Mesothelial cell of epicardium (in vitro differentiated cells): ENCODE measurements at places on chromosomes 2 and 18.

GRCh38 chr18:47032945-47033344 lies 2.5 kb downstream of the ELOA2 start:
- no peak for DNase-seq

GRCh38 chr2:165056564-165056963 lies 101.2 kb upstream of the SLC38A11 start:
- no peak for DNase-seq

DNA sequence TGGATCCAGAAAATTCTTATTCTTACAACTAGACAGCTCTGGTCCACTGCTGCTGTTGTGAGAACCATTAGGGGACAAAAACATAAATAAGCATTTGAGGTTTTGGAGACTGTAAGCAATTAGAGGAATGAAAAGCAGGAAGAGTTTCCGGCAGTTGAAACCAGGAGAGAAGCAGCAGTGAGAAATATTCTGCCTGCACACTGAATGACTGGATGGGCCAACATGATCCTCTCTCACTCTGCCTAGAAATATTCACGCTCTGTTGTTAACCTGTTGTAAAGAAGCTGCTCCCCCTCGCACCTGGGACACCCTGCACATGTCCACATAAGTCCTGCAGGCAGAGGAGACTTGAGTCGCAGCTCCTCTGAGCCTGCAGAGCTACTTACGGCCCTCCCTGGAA lies 60.4 kb upstream of the RNF152 start:
- DNase-seq: no peak

DNA sequence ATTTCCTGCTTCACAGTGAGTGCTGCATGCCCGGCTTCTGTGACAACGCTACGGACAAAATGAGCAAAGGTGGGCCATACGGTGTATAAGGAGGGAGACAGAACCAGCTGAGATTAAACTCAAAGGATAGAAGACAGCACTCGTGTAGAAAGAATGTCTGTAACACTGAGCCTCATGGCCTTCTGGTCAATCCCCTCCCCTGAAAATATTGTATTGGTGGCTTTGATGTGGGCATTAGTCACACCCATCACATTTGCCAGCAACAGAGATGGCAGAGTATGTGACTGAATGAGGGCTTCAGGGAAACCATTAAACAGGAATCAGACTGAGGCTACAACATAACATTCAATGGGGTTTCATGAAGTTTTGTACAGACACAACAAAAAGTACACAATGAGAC lies 287.8 kb upstream of the CCDC68 start:
- no peak for DNase-seq

GRCh38 chr18:73638709-73639108 lies 508.9 kb downstream of the FBXO15 start:
- no peak for DNase-seq

- no peak for DNase-seq
Measured at GRCh38 chr18:57146956-57147636, at the start of gene BOD1L2. TSS of gene BOD1L2 (plus strand) at chr18:57147087. CDS start at chr18:57147313, 226 bp downstream.

GRCh38 chr2:194289712-194290346 lies 1367.2 kb upstream of the SLC39A10 start:
- no peak for DNase-seq

- DNase-seq: no peak
Measured at GRCh38 chr2:95346738-95347671, 49.9 kb downstream of the KCNIP3 start.

- DNase-seq: no peak
Measured at GRCh38 chr2:1081451-1082225, 131.0 kb downstream of the SNTG2 start.

- DNase-seq: no peak
Measured at GRCh38 chr18:36265015-36265414, 32.5 kb upstream of the FHOD3 start.

DNA sequence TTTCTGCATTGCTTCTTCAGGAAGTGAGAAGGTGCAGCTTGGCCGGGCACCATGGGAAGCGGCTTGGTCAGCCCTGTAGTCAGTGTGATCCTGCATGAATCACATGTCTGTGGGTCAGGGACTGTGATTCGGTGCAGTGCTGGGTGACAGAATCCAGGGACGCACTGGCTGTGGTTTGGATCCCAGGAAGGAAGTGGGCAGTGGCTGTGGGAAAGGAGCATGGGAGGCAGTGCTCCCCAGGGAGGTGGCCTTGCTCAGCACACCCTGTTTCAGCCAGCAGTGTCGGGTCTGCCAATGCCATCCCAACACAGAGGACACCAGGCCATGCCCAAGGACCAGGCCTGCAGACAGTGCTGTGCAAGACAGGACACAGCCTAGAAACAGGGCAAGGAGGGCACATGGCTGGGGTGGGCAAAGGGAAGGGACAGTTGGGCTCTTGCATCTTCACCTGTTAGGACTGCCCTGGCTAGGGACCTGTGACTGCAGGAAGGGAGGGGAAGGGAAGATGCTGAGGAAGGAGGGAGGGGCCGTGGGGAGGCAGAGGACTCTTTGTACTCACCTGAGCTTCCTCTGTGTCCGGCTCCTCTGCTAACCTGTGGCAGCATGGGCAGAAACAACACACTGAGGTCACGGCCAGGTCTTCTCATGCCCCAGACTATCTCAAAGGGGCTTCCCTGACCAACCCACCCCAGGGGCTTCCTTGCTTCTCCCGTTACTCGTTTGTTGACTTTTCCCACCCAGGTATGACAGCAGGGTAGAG lies 37.2 kb upstream of the DNMT3A start:
- no peak for DNase-seq

DNA sequence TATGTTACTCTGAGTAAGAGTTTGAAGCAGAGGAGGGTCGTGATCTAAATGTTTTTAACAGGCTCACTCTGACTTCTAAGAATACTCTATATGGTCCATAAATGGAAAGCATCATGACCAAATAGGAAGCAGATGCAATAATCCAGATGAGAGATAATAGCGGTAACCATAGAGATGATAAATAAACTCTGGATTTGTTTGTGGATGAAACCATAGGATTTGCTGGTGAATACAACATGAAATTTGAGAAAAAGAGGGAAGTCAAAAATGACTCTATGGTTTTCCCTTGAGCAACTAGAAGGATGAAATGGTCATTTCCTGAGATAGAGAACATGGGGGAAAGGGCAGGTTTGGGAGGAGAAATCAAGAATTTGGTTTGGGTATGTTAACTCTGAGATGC lies 3.9 kb downstream of the HEATR5B start:
- no peak for DNase-seq

DNA sequence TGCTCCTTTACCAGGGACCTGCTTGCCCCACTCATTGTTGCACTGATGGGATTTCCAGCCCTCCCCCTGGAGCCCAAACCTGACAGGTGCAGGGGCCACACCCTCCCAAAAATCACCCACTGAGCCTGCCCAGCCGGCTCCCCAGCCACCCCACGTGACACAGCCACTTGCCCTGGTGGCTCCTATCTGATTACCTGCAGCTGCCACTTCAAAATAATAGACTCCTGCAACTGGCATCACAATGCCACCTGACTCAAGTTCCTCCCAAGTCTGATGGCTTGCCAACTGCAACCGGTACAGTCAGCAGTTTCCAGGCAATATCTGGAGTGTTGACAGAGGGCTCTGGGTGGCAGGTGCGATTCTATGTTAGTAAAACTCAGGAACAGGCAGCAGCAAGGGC lies 66.2 kb downstream of the CRACDL start:
- no peak for DNase-seq

DNA sequence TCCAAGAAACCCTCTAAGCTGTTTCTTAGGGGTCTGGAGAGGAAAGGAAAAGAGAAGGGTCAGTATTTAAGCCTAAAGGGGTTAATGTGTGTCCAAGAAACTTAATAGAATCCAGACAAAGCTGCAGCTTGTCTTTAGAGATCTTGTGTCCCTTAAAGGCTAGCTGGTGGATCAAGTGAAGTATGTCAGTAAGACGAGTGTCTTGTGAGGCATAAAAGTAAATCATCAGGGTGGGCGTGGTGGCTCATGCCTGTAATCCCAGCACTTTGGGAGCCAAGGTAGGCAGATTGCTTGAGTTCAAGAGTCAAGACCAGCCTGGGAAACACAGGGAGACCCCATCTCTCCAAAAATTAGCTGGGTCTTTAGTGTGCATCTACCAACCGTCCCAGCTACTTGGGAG lies 47.8 kb downstream of the CERS6 start:
- DNase-seq: no peak

- DNase-seq: no peak
Measured at GRCh38 chr2:38070438-38070837, 5.5 kb downstream of the CYP1B1 start.

DNA sequence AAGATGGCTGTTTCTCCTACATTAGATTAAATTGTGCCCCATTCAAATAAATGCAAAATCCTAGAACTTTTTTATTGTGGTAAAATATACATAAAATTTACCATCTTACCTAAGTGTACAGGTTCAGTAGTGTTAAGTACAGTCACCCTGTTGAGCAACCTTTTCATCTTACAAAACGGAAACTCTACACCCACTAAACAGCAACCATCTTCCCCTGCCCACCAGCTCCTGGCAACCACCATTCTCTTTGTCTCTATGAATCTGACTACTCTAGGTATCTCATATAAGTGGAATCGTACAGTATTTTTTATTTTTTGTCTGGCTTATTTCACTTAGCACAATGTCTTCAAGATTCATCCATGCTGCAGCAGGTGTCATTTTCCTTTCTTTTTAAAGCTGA lies 53.0 kb downstream of the ASXL2 start:
- DNase-seq: no peak

- DNase-seq: no peak
Measured at GRCh38 chr2:235958221-235958930, 209.8 kb downstream of the GBX2 start.

- DNase-seq: no peak
Measured at GRCh38 chr2:190947711-190948251, 66.2 kb downstream of the STAT1 start.

- no peak for DNase-seq
Measured at GRCh38 chr2:238423561-238424312, 3.0 kb upstream of the ASB1 start.

- no peak for DNase-seq
Measured at GRCh38 chr2:53314718-53315117, 452.9 kb upstream of the CHAC2 start.

DNA sequence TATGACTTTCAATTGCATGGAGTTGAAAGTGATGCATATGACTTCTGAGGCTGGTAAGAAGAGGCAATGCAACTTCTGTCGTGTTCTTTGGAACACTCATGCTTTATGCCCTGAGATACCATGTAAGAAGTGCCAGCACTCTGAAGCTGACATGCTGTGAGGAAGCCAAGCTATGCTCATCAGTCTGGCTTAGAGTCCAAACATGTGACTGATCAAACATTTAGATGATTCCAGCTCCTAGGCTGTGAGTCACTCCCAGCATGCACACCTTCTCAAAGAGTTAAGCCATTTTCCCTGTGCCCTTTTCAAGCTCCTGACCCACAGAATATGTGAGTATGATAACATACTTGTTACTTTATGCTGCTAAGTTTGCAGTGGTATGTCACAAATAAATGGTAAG lies 15.8 kb upstream of the VRK2 start:
- no peak for DNase-seq

GRCh38 chr2:140529706-140530105 lies 1601.1 kb downstream of the LRP1B start:
- no peak for DNase-seq

GRCh38 chr2:98900721-98901120 lies 35.3 kb downstream of the CRACDL start:
- no peak for DNase-seq

- DNase-seq: no peak
Measured at GRCh38 chr2:187505065-187505672, 49.1 kb downstream of the TFPI start.

GRCh38 chr2:15746703-15747550 lies 155.3 kb downstream of the DDX1 start:
- no peak for DNase-seq

- no peak for DNase-seq
Measured at GRCh38 chr2:39676342-39676741, 10.6 kb downstream of the TMEM178A start.

DNA sequence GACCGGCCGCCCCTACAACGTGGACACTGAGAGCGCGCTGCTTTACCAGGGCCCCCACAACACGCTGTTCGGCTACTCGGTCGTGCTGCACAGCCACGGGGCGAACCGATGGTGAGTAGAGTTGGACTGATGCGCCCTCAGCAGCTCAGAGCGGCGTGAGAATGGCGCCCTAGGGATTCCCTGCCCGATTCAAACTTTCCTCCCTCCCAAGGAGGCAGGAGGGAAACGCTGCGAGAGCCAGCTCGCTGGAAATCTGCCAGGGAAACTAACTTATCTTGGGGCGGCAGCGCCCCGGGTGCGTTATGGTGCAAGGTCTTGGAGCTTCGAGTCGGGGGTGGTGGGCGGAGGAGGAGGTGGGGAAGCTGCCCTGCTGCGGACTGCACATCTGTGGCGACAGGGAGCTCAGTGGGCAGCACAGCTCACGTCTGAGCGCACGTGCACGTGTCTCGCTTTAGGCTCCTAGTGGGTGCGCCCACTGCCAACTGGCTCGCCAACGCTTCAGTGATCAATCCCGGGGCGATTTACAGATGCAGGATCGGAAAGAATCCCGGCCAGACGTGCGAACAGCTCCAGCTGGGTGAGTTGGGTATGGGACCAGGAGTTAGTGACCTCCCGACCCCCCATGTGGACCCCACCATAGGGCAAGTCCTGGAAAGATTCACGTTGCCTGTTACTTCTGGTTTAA lies 697 bp downstream of the ITGA4 start:
- peak; percentile 46 for DNase-seq

- peak; percentile 71 for DNase-seq
Measured at GRCh38 chr2:43221124-43221762, 5.2 kb downstream of the ZFP36L2 start.

DNA sequence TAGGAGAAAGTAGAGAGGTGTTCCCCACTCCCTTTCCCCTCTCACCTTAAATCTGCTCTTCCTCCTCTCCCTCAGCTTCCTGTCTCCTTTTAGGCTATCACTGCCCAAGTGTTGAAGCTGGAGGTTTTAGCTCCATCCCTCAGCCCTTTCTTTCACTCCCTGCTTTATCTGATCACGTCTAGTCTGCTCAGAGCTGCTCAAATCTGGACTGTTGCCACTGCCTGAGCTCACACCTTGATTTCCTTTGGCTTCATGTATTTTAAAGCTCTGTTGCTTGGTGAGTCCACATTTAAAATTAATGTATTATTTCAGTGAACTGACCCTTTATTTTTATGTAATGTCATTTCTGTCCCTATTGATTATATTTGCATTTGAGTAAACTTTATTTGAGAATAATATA lies 236.6 kb downstream of the PTGR3 start:
- no peak for DNase-seq

DNA sequence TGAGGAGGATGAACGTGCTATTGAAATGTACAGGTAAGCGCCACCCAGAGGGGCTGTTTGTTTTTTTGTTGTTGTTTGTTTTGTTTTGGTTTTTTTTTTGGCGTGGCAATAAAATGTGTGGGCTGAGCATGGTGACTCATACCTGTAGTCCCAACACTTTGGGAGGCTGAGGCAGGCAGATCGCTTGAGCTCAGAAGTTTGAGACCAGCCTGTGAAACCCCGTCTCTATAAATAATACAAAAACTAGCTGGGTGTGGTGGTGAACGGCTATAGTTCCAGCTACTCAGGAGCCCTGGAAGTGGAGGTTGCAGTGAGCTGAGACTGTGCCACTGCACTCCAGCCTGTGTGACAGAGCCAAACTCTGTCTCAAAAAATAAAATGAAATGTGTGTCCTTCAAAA lies 6.2 kb downstream of the PDCL3 start:
- DNase-seq: no peak

GRCh38 chr2:240277807-240278522 lies 137.5 kb upstream of the OTOS start:
- no peak for DNase-seq

GRCh38 chr2:45681675-45682074 lies 30.2 kb downstream of the PRKCE start:
- DNase-seq: no peak

- DNase-seq: no peak
Measured at GRCh38 chr18:77073336-77074093, 59.1 kb downstream of the MBP start.
